GM23338 (cell line): ENCODE measurements at places on chromosomes 1 and 21.

DNA sequence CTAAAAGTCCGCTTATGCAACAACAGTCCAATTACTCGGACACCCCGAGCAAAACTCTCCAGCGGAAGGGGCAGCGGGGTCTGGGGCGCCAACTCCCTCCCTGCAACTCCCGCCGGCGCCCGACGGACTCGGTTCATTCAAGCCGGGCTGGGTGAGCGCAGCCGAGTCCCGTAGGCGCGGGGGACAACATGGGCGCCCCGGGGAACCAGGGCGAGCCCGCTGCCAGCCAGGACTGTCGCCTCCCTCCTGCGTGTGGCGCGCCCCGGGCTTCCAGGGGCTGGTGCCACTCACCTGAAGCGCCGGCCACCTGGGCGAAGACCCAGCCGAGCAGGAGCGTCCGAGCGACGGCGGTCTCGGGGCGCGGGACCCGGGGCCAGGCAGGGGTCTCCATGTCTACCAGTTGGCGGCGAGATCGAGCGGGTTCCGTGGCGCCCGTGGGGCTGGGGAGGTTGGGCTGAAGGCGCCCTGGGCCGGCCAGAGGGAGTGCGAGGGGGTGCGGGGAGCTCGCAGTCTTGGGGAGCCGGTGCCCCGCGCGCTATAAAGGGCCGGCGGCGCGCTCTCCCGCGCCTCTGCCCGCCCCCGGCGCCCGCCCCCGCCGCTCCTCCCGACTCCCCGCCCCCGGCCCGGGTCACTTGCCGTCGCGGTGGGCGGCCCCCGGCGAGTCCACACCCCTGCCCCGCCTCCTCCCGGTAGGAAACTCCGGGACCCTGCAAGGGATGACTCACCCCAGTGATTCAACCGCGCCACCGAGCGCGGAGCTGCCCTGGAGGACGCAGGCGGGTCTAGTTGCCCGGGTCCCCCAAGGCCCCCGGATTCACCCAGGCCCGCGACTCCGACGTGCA lies at the start of gene F3:
F3 (minus strand) TSS at position 514 of the 842 bp plus-strand sequence; CDS start at position 391, 123 bp downstream.
- peak; percentile 89 for DNase-seq

GRCh38 chr1:59061876-59062275 lies 235.0 kb upstream of the FGGY start:
- no peak for DNase-seq

DNA sequence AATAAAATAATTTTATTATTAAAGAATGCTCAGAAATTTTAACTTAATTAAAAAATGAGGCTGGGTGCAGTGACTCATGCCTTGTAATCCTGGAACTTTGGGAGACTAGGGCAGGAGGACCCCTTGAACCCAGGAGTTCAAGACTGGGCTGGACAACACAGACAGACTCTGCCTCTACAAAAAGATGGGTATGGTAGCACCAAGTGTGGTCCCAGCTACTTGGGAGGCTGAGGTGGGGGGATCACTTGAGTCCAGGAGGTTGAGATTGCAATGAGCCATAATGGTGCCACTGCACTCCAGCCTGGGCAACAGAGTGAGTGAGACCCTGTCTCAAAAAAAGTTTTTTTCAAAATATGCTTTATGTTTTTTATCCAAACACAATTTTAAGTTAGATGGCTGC lies 25.3 kb downstream of the TMED5 start:
- DNase-seq: no peak

DNA sequence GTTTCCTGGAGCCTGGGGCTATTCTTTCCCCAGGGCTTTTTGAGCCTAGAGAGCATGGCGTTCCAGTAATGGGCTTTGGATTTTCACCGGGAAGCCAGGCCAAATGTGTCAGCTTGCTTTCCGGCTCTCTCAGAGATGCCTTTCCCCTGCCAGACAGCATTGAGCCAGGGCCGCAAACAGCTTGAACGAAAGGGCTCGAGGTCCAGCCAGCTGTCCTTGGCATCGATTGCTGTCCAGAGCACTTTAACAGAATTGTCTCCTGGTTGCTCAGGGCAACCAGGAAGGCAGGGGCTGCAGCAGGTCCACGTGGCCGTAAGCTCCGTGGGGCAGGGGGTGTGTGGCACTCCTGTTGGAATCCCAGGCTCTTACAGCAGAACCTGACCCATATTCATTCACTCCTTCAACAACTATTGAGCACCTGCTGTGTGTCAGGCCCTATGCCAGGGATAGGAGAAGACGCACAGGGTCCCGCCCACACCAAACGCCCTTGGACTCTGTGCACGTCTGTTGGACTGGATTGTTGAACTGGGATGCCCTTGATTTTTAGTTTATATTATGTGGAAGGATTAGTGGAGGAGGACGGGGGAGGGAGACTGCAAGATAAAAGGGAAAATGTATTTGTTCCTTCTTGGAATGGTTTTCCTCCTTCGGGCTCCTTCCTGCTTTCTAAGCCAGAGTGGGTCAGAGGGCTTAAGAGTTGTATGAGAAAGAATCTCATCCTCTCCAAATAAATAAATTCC lies 38.7 kb upstream of the EFHD2 start:
- no peak for DNase-seq

DNA sequence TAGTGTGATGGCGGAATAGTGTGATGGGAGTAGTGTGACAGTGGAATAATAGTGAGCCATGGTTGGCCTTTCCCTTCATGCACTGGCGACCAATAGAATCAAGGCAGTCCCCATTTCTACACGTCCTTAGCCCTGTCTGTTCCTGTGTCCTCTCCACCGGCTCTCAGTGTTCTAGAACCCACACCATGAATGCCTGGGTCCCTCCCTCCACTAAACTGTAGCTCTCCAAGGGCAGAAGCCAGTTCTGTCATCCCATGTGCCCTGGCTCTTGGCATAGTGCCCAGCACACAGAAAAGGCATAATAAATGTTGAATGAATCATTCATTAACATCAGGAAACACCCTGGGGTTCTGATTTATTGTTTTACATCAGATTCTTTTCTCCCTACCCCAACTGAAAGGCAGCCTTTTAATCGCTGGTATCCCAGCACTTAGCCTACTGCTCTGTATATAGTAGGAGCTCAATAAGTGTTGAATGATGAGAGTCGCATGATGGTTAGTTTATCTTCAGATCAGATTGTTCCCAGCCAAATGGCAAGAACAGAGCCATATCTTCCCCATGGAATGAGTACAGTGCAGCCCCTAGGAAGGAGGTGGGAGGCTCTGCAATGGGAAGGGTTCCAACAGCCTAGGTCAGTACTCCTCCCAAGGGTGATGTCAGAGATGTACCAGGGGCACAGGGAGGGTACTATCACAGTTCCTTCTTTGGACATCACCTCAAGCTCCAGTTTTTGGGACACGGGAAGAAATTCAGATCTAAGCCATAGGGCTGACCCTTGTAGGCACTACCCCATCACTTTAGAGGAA lies 325.7 kb downstream of the HHAT start:
- no peak for DNase-seq

GRCh38 chr1:76262601-76263000 lies 188.1 kb downstream of the ST6GALNAC3 start:
- DNase-seq: no peak

- DNase-seq: no peak
Measured at GRCh38 chr1:242056988-242057744, 58.3 kb upstream of the MAP1LC3C start.

- no peak for DNase-seq
Measured at GRCh38 chr21:32567626-32568025, 17.7 kb downstream of the TCP10L start.

- peak; percentile 64 for DNase-seq
Measured at GRCh38 chr1:35558374-35559316, 1.0 kb downstream of the NCDN start.

DNA sequence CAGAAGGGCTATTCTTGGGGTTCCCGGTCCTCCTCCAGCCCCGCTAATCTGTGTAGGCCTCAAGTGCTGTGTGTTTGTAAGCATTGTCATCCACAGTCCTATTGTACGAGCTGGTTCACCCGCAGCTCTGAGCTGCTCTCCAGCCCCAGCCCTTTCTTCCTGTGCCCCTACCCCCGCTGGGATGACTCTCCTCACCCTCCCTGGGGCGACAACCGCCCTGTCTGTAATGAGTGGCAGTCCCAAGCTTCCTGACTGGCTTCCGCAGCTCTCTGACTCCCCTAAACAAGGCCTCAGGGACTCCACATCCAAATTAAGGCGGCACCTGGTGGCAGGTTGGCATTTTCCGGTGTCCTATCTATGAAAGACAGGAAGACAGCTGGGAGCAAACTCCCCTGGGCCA lies 45.8 kb downstream of the TFF3 start:
- DNase-seq: no peak

DNA sequence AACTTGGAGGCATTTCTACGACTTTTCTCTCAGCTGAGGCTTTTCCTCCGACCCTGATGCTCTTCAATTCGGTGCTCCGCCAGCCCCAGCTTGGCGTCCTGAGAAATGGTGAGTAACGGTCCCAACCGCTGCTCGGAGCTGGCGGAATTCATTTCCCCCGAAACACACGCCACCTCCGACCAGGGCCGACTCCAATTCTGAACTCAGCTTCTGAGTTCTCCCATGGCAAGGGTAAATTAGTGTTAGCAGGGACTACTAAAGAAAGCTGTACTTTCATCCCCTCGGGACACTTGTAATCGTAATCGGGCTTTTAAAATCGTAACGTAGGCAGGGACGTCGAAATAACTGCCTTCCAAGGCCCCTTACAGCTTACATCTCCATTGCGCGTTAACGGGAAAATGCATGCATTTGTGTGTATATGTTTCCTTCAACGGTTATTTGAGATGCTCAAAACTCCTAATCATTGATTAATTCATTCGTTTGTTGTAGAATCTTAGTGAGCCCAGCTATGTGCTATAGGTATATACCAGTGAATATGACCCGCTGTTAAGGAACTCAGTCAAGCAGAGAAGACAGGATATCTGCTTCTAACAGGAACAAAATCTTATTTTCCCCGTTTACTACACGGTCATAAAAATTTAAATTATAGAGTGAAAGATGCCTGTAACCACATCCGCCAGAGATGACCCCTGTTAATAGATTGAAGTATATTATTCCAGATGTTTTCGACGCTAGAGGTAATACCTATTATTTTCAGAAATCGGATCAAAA lies 472 bp downstream of the DTL start:
- DNase-seq: no peak

GRCh38 chr1:235835226-235835625 lies 31.5 kb downstream of the LYST start:
- no peak for DNase-seq

DNA sequence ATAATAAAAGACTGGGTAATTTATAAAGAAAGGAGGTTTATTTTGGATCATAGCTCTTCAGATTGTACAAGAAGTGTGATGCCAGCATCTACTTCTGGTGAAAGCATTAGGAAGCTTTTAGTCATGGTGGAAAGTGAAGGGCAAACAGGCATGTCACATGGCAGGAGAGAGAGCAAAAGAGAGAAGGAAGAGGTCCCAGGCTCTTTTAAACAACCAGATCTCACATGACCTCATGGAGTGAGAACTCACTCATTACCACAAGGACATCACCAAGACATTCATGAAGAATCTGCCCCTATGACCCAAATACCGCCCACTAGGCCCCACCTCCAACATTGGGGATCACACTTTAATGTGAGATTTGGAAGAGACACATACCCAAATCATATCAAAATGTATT lies 10.0 kb downstream of the RPTN start:
- no peak for DNase-seq

DNA sequence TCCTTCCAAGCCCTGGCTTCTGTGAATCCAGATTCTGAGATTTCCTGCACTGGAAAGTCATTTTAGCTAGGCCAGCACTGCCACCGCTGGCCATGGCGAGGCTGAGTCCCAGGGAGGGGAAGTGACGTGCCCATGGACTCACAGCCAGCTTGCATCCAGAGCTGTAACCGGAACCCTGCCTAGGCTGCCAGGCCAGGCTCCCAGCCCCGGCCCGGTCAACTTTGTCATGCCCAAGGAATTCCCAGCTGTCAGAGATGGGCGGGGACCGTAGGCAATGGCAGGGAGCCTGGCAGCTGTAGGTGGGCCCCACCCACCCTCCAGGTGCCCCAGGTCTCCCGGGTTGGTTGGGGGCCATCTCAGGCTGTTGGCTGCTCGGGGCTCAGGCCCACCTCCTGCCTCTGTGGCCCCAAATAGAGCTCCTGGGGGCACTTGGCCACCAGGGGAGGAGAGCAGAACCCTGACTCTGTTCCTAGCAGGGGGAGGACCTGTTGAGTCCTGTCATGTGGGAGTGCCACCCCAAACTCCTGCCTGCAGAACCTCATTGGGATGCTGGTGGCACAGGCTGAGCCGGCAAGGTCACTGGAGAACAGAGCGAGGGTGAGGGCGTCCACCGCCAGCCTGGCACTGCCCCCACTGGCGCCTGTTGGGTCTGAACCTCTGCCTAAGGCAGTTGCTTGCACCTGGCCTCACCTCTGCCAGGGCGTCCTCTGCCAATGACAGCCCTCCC lies 57.8 kb downstream of the FOXO6 start:
- peak; percentile 47 for DNase-seq

DNA sequence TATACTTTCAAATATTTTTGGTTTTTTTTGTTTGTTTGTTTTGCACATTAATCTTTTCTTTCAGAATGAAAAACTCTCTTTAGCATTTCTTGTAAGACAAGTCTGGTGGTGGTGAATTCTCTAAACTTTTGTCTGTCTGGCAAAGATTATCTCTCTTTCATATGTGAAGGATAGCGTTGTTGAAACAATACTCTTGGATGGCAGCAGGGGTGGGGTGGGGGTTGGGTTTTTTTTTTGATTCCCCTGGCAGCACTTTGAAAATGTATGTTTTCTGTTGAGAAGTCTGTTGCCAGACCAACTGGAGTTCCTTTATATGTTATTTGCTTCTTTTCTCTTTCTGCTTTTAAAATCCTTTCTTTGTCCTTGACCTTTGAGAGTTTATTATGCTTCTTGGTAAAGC lies 160.2 kb downstream of the VAV3 start:
- DNase-seq: no peak

DNA sequence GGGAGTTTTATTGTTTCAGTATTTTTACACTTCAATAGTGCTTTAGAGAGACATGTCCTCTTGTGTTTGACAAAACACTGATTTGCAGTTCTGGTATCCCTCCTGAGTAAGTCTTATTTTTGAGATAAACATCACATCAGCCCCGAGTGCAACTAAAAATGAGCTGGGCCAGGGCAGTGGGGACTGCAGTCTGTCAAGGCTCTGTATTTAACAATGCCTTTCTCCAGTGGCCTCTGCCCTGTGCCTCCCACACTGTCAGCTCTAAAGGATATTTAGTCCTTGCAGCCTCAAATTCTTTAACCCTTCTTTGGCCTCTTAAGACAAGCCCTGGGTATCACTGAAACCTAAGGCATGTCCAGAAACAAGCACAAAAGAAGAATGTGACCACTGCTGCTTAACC lies 160.6 kb downstream of the ST6GALNAC5 start:
- no peak for DNase-seq

- no peak for DNase-seq
Measured at GRCh38 chr1:12511516-12512468, 106.2 kb downstream of the DHRS3 start.

DNA sequence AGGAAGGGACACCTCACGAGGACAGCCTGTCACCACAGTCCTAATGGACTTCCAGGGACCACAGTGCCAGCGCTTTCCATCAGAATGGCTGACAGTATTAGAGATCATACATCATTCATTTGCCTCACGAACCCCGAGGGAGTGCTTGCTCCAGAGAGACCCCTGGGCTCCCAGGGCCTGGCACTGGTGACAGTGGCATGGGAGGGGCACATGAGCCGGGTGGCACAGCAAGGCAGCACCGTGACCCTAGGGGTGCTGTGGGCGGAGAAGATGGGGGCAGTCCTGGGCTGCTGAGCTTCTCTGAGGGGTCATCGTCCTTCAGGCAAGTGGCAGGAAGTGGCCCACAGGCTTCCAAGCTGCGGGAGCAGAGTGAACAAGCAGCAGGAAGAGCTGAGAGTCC lies 16.4 kb upstream of the TSPEAR start:
- no peak for DNase-seq
